ENCODE measurements at places on chromosomes 11 and 22.

DNA sequence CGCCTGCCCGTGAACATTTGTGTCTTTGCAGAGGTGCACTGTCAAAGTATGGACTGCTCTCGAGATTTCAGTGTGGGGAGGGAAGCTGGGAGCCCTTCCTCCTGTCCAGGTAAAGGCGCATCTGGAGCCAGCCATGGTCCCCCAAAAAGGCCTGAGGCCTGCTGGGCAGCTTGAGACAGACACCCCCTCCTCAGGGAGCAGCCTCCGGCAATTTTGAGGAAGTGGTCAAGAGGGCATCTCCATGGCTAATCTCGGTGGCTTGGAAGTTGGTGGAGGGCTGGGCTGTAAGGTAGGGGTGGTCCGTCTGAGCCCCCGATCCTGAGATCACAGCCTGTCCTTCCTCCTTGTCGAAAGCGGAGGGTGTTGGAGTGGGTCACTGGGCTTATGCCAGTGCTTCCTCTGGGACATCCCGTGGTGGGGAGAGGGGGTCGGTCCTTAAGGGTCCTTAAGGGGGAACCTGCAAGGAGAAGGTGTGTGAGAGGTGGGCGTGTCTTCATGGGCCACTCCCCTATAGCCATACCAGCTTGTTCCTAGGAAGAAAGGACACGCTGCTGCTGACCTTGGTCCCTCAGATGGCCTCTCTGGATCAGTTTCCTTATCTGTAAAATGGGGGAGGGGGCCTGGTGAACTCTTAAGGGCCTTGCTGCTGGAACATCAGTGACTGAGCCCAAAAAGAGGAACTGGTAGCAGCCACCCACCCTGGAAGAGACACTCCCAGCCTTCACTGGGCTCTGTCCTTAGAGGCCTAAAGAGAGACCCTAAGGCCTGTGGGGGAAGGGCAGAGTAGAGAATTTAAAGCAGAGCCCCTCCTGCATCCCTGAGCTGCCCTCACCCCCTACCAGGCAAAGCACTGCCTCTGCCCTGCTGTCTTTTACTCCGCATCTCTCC is 2.6 kb downstream of the KCNC1 start:
- no peak for DNase-seq

DNA sequence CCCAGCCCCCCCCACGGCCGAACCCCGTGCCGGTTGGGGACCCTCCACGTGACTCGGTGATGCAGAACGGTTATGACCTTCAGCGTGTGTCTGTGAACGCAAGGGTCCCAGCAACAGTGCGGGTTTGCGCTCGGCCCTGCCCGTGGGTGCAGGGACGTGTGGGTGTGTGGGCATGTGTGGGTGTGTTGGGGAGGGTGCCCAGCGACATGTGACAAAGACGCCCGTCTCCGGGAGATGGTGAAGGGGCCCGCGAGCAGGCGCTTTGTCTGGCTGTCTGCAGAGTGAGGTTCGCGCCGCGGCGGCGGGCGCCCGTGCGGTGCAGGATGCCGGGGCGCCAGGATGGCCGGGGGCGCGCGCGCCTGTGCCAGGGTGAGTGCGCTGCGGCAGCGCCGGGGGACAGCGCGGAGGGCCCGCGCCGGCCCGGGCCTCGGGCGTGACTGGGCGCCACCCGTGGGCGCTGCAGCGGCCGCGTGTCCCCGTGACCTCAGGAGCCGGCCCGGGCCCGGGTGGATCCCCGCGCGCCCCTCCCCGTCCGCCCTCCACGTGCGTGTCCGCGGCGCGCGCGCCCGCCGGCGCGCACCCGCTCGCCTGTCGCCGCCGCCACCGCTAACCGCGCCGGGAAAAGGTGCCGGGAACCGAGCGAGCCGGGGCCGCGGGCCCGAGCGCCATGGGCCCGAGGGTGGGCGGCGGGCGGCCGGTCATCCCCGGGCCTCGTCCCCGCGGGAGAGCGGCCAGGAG is at the start of gene LRFN4:
LRFN4 (plus strand) TSS at position 569 of the 738 bp plus-strand sequence. CDS start 681 bp downstream, outside the sequence.
- no peak for DNase-seq

DNA sequence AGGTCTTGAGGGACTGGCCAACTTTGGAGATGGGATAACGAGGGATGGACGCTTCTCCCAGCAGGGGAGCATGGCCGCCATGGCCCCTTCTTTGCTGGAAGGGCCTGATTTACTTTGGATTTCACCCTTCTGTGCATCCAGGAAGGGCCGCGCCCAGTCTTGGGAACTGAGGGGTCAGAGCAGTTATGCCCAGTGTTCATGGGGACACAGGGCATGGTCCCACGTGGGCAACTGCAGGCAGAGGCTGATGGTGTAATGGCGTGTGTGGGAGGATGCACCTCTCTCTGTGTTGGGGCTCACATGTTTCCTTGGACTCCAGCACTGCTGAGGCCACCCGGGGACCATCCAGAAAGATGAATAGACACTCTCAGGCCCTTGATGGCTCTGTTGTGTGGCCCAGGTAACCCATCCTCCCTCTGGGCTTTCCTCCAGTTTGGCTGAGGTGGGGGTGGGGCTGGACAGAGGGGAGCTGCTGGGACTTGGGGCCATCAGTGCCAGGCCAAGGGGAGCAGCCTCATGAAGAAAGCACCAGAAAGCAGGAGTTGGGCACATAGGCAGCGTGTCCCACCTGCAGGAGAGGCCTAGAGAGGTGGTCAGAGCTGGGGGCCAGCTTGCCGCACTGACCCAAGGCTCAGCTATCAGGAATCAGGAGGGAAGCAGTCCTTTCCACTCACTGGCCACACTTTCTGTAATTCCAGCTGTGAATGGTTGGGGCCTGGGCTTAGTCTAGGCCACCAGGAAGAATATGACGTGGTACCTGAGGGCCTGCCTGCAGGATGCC is 1033.9 kb downstream of the TBC1D22A start:
- no peak for DNase-seq

DNA sequence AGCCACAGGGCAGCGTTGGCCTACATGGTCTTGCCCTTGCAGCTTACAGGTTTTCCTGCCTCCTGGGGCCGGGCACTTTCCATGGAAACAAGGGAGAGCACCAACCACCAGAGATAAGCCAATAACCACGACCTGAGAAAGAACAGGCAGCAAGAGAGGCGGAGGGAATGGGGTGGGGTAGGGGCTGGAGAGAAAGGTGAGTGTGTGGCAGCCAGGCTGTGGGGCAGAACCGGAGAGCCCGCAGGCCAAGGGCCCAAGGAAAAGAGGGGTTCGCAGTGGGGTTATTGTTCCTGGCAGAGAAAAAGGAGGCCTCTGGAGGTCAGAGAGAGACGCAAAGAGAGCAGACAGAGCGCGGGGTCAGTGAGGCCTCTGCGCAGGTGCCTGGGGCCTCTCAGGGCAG is 33.2 kb downstream of the LRRC74B start:
- no peak for DNase-seq

- no peak for DNase-seq
Observed at GRCh38 chr22:25281675-25282345, 62.4 kb downstream of the CRYBB2 start.

DNA sequence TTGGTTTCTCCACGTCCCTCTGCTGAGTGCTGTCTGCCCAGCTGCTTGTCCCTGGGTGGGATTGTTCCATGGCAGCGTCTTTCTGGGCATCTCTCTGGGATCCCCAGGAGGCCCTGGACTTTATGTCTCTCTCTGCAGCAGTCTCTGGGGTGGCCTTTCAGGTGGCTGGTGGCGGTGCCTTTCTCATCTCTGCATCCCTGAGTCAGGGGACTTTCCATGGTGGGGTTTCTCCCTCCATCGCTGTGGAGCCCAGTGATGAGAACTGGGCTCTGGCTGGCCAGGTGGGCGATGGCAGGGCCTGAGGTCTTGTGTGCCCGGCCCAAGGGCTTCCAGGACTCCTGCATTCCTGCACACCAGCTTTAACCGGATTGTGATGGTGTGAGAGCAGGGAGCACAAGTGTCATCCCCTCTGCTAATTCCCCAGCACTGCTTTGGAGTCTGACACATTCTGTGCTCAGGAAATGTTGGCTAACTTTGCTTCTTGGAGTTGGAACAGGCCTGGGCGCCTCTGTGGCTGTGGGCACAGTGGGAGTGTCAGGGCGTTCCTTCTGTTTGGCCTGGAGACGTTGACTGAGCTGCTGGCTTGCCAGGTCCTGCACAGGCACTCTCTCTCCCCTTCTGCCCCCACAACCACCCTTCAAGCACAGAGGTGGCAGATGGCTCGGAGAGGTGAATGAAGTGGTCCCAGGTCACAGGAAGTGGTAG is 27.9 kb downstream of the FAM83F start:
- no peak for DNase-seq

DNA sequence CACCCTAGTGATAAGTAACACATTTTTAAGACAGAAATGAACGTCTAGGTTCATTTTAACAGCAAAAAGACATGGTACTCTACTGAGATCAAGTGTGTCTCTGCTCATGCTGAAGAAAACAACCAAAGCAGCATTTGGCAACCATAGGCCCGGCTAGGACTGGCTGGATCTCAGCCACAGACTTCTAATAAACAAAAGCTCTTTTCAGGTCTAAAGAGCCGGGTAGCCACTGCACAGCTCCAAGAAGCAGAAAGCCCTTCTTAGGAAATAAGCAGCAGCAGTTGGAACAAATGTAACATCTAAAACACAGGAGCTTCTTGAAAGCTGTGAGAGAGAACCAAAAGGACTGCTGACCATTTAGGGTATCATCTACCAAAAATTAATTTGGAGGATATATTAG is 37.6 kb downstream of the PITPNB start:
- DNase-seq, result peak; percentile 60

- DNase-seq, result no peak
Observed at GRCh38 chr11:94705419-94705818, 62.7 kb upstream of the AMOTL1 start.

GRCh38 chr22:35021161-35021560 is 44.8 kb upstream of the ISX start:
- no peak for DNase-seq

- no peak for DNase-seq
Observed at GRCh38 chr11:24781288-24781687, 284.4 kb downstream of the LUZP2 start.

DNA sequence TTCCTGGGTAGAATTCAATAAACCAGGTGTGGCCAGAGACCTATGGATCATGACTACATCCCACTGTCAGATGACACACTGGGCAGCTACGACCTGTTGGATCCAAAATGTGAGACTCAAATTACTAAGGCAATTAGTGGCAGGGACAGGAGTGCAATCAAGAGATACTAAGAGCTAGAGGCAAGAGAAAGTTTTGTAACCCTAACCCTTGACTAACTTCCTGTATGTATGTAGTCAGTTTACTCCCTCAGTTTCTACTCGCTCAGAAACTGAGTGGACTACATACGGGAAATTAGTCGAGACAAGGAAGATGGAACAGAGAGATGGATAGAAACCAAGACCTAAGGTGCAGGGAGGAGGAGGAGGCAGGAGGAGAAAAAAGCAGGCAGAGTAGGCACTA is 2.7 kb downstream of the CYB5R2 start:
- no peak for DNase-seq

- no peak for DNase-seq
Observed at GRCh38 chr11:77479746-77480352, 6.0 kb upstream of the PAK1 start.

- DNase-seq, result no peak
Observed at GRCh38 chr11:60917267-60917666, 3.3 kb downstream of the TMEM109 start.

DNA sequence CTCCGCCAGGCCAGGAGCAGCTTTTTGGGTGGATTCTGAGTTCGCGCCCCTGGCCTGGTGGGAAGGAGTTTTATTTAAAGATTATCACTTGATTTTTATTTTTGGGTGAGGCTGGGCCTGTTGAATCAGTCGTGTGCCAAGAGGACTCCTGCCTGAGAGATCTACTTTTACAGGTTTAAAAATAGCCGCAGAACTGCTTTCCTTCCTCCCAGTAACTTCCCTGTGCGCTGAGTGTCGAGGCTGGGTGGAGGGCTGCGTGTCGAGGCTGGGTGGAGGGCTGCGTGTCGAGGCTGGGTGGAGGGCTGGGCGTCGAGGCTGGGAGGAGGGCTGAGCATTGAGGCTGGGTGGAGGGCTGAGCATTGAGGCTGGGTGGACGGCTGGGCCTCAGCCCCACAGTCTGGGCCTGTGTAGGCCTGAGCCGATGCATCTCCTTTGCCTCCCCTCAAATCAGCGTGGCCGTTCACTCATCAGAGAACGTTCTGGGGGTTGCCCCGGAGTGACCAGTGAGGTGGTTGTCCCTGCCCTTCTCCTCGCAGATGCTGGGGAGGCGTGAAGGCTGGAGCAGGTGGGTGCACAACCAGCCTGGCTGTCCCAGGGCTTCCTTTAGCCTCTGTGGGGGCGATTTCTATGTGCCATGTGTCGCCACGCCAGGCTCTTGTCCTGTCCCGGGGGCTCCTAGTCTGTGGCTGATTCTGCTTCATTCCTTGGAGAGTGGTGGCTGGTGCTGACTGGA is 30.1 kb downstream of the GRAMD4 start:
- no peak for DNase-seq

- no peak for DNase-seq
Observed at GRCh38 chr11:127039591-127039990, 39.0 kb upstream of the KIRREL3 start.

- DNase-seq, result no peak
Observed at GRCh38 chr22:39593066-39593930, 22.7 kb downstream of the CACNA1I start.

GRCh38 chr11:10302744-10303557 is 1.9 kb upstream of the ADM start:
- peak; percentile 64 for DNase-seq

DNA sequence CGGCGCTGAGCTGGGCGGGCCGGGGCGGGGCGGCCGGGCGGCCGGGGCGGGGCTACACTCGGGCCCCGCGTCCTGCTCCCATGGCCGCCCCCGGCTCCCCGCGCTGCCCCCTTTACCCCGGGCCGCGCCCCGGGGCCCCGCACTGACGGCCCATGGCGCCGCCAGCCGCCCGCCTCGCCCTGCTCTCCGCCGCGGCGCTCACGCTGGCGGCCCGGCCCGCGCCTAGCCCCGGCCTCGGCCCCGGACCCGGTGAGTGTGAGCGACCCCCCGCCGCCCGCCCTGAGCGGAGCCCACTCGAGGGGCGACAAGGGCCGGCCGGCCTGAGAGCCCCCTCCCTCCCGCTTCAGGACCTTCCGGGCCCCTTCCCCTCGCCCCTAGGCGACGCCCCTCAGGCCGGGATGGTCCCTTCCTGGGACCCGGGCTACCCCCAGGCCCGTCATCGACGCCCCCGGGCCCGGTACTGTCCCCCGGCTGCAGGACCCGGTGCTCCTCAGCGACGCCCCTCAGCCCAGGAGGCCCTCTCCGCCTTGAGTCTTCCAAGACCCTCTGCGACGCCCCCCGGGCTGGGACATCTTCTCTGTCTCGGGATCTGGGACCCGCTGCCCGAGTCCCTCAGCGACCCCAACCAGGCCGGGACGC is at the start of gene KREMEN1:
KREMEN1 (plus strand) TSS at position 57 of the 639 bp plus-strand sequence; CDS start at position 153, 96 bp downstream.
- no peak for DNase-seq

GRCh38 chr11:96017856-96018255 is 93.9 kb upstream of the MTMR2 start:
- DNase-seq, result no peak

All from fibroblast of pulmonary artery (primary cell).